ENCODE measurements at places on chromosomes 2 and 18.

GRCh38 chr2:167827352-167828097, 419.9 kb downstream of the STK39 start:
- DNase-seq = no peak

DNA sequence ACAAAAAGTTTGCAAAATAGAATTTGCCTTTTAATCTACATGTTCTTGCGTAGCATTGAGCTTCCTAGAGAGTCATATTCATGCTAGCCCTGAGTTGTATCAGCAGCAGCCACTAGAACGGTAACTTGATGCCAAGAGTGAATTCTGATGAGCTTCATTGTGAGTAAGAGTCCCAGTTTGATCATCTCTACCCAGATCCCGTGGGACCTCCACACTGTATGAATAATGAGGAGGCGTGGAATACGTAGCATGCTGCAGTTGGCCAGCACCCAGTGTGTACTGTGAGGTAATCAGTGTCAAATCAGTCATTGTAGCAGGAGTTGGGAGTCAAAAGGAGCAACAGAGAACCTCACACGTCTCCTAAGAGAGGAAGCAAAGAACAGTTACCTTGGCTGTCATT, 197.9 kb downstream of the NEDD4L start:
- DNase-seq = peak; percentile 42

- no peak for DNase-seq
These were observed 2.6 kb downstream of the CHRNG start for GRCh38 chr2:232541961-232542714.

DNA sequence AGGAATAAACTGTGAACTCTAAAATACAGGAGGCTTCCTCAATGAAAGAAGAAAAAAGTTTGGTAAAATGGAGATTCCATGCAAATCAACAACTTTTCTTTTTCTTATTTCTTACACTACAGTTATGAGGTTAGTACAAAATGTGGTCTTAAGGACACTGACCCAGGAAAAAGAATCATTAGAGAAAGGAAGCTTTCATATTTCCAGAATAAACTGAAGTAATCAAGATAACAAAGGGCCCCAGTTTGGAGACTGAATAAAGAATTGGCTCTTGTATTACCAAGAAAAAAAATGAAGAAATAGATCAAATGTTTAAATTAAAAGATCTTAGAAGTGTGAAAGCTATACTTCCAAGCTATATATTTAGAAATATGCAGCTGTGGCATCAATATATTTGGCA, 72.3 kb downstream of the SLC66A3 start:
- no peak for DNase-seq

- no peak for DNase-seq
These were observed 91.0 kb downstream of the SH3BP4 start for GRCh38 chr2:235042576-235043515.

DNA sequence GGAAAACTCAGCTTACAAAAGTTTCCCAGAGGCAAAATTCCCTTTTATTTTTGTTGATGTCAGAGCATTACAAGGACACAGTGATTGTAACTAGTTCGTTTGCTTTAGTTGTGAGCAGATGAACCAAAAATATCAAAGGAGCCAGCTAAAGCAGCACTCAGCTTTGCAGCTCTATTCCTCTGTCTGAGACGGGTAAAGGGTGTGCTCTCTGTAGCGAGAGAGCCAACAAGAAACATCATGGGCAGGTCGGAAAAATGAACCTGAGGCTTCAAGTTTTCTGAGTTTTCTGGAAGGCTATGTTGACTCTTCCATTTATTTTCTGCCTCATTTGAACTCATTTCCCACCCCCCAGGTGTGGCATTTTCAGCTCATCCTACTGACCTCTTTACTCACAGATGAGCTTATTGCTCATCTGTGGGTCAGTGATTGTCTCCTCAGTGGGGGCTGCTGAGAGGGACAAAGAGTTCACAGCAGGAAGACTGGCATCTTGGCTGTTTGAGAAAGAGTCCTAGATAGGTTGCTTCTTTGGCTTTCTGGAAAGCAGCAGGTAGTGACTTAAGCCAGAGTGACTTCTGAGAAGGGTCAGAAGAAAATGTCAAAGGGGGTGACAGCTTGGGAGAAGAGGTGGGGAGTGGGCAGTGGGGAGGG, 66.6 kb upstream of the EPC2 start:
- no peak for DNase-seq

- no peak for DNase-seq
These were observed 87.3 kb upstream of the TLK1 start for GRCh38 chr2:171247741-171248662.

GRCh38 chr2:228731517-228731916, 539.6 kb downstream of the PID1 start:
- DNase-seq = peak; percentile 10

DNA sequence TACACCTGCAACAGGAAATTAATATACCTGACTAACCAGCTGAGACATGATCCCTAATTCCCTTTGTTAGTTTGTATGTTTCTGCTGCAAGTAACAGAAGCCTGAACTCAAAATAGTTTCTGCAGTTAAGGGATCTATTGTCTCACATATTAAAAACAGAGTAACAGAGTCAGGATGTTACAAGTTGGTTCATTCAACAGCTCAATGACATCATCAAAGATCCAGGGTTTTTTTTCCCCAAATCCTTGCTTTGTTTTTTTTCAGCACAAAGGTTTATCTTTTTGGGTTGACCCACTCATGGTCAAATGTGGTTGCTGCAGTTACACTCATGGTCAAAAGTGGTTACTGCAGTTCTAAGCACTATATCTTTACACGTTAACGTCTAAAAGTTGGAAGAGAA, 35.0 kb upstream of the DNAH7 start:
- no peak for DNase-seq

Measured in eye (tissue), 1 donor.